ENCODE measurements at places on chromosomes 11 and 22.
A peak's percentile ranks its signal among the peaks of the same experiment; 100 is the strongest.

DNA sequence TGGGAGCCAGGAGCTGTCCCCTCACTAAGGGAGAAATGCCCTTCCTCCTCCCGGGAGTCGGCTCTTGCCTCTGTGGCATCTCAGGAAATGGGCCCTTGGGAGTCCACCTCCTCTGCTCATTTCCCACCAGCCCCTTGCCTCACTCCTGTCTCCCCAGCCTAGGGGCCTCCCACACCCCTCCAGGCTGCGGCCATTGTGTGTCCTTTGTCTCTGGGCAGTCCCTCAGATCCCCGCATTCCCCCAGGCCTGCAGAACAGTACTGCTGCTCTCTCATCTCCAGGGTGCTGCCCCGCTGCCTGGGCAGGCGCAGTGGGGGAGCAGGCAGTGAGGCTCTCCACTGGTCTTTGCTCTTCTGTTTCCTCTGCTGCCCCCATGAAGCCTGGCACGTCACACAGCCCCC, 25.0 kb downstream of the ADA2 start:
- DNase-seq, result no peak

DNA sequence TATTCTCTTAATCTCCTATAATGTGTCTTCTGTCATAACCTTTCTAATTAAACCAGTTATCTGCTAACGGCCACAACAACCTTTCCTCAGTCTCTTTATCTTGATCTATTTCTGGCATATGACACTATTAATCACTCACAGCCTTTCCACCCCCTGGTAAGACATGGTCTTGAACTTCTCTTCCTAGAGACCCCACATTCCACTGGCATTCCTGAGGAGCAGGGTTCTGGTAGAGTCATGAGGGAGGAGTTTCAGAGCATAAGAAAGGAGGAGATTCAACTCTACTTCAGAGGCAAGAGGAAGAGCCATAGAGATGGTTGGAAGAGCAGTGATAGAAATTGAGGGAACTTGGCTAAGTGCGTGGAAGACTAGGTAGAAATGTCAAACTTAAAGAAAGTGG, 325.6 kb downstream of the BLID start:
- no peak for DNase-seq

DNA sequence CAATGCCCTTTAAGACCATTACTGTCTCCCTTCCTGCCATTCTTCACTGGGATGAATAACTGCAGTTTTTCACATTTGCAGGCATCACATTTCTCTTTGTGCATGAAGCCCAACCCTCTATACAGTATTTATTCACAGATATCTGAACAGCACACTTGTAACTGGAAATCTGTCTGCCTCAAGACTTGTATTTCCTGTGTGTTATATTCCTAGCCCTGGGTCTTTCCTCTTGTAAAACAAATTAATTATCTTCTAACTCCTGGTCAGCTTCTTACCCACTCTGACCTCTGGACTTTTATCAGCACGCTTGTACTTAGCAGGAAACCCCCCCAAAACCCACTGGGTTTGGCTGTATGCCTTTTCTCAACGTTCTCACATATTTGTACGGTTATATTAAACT, 2.0 kb downstream of the CSRP3 start:
- no peak for DNase-seq

DNA sequence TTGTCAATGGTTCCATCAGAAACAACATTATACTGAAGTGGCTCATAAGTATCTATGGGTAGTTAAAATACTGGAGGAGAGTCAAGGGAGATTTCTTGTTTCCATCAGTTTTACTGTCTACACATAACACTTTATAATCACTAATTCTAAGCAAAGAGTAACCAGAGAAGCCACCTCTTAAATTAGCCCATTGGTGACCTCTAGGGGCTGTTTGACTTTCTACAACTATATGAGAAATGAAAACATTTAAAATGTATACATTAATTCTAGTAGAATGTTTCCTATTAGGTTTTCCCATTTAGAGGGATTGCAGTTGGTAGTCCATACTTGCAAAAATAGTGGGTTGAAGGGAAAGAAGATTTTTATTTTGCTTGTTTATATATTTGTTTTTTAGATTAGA, 504.3 kb downstream of the FAM181B start:
- DNase-seq, result peak; percentile 6

- no peak for DNase-seq
Measured at GRCh38 chr11:925158-925495, 543 bp upstream of the AP2A2 start.

DNA sequence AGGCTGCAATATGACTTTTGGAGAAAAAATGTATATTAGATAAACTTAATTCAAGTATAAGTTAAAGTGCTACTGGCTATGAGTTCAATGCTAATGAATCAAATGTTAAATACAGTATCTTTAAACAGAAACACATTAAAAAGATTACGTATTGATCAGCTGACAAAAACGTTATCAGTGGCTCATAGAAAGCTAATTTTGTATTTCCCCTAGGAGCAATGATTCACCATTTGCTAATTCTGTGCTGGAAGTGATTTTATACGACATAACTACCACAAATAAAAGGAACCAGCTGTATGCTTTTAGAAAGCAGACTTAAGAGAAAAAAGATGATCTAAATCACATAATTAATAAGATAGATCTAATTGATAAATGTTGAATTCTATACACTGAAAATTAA, 43.6 kb downstream of the MRE11 start:
- DNase-seq, result no peak

- DNase-seq, result no peak
Measured at GRCh38 chr11:13479688-13480087, 16.1 kb downstream of the PTH start.

DNA sequence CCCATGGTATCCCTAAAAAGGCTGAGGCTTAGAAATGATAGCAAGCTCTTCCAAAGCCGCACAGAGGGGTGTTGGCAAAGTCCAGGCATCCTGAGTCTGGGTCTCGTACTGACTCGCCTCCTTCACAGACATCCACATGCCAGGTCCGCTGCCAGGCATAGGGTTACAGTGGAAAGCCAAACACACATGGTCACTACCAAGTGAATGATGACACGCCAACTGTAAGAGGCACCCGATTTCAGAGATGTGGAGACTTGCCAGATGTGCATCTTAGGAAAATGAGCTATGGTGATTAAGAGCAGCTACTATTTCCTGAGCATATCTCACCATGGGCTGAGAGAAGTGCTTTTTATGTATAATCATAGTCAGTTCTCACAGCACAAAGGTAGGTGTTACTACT, 314.9 kb downstream of the MIAT start:
- no peak for DNase-seq

GRCh38 chr22:25334162-25334490, 114.7 kb downstream of the CRYBB2 start:
- DNase-seq, result peak; percentile 71

- peak; percentile 41 for DNase-seq
Measured at GRCh38 chr11:8717876-8718753, 35.5 kb downstream of the RPL27A start.

- no peak for DNase-seq
Measured at GRCh38 chr11:107830915-107831540, 27.6 kb downstream of the SLC35F2 start.

DNA sequence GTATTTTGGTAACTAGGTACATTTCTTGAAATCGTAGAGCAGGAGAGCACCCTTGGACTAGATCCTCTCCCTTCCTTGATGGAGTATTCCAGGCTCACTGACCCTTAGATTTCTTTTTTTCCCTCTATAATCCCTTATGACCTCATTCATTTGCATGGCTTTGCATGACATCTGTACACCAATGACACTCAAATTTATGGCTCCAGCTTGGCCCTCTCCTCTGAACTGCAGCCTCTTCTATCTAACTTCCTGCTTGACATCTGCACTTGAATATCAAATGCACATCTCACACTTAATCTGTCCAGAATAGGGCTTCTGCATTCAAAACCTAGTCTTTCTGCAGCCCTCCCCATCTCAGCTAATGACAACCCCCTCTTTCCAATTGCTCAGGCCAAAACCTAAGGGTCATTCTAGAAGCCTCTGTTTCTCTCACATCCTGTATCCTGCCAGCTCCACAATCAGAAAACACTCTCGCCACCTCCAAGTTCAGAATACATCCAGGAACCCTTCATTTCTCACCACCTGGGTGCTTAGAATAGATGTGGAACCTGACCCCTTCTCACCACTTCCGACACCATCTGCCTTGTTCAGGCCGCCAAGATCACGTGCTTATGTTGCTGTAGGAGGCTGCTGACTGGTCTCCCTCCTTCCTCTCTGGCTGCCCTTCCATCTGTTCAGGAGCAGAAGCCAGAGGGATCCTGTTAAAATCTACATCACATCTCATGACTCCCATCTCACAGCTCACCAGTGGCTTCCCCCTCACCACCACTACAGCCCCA, 138.9 kb upstream of the MTNR1B start:
- no peak for DNase-seq

- DNase-seq, result no peak
Measured at GRCh38 chr11:120589376-120589775, 77.8 kb downstream of the GRIK4 start.

GRCh38 chr11:100776212-100776896, 89.3 kb downstream of the ARHGAP42 start:
- DNase-seq, result no peak

DNA sequence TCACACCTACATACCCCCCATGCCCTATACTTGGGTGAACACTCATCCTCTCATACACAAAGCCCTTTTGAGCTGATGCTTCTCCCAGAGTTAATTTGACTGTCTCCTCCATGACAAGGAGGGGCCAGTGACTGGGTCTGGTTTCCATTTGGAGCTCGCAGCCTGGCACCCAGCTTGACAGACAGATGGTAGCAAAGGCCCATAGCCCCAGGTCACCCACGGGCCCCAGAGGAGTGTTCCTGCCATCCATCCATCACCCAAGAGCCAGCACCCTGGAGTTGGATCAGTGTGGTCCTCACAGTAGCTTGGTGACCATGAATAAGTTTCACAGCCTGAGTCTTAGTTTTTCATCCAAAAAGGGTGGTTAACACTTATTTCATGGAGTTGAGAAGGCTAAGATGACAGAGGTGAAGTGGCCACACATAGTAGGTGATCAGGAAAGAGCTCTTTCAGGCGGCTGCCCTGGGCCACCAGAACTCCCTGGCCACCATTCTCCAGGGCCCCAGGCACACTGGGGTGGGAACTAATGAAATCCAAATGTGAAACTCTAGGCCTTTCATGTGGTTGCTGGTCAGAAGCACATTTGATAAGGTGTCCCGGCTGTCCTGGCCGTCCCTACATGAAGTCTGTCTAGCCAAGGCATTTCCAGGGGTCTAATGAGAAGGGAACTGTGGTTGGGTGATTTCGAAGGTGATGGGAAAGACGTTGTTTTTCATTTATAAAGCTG, 42.4 kb downstream of the LIF start:
- no peak for DNase-seq

DNA sequence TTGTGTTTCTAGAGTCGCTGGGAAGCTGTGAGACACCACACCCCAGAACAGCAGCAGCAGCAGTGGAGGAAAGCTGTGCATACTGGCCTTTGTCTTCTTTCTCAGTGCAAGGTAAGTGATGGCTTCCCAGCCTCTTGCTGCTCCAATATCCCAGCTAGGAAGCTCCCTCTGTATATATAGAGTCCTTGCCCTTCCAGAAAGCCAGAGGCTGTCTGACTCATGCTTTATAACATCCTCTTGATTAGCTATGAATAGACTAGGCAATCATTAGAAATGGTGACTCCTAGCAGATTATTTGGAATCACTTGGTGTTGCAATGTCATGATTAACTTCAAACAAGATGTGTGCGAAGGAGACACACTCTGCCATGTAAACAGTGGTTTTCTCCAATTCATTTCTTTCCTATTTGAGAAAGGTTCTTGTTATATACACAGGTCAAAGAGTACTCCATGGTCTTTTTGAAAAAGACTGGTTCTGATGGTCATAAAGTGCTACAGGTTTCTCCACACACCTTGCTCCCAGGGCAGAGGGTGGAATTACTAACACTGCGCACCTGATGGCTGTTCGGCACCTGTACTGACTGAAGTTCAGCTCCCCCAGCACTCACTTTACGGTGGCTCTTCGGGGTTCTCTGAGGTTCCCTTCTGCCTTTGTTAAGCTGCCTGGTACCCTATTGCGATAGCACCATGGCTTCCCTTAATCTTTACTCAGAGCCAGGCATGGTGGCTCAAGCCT, at the start of gene MMP1:
TSS of gene MMP1 (minus strand) at position 149 of the 735 bp plus-strand sequence. CDS start at position 81, 68 bp downstream.
- no peak for DNase-seq

GRCh38 chr11:13663631-13664071, 4.8 kb upstream of the FAR1 start:
- DNase-seq, result no peak

DNA sequence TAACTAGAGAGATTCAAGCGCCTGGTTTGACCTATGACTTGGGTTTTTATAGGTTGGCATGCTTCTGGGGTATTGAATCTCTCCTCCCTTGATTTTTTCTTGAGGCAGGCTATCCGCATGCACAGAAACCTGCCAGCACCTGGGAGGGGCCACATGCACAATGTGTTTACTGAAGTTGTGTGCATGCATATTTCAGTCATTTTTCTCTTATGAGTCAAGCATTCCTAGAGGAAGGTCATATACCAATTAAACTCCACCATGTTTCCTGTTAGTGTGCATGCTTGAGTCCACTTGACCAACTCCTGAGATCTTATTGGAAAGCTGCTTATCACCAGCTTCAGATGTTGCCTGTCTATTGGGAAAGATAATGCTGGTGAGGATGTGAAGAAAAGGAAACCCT, 1718.4 kb downstream of the LRRC4C start:
- DNase-seq, result no peak

DNA sequence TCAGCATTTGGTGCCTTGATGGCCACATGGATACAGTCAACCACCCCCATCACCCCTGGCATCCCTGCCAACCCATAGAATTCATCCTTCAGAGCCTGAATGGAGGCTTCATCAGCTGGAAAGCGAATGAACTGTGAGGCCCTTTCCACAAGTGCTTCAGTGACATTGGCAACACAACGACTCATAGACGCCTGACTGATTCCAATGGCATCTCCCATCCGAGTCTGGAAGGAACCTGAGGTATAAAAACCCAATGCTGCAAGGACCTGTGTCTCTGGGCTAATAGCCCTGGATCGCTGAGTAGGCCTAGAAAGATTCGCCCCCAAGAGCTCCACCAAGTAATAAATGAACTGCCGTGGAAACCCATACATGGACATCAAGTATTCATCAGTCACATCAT, 1.3 kb downstream of the HARBI1 start:
- no peak for DNase-seq

GRCh38 chr22:39013942-39014722, at the start of gene APOBEC3C:
Gene APOBEC3C, plus strand, starts transcription at chr22:39014257. Its CDS starts 106 bp downstream, at chr22:39014363.
- DNase-seq, result peak; percentile 86

- DNase-seq, result no peak
Measured at GRCh38 chr22:29831958-29832357, 6.1 kb downstream of the ASCC2 start.

GRCh38 chr22:24134090-24134846, 47.0 kb upstream of the SUSD2 start:
- peak; percentile 92 for DNase-seq

GRCh38 chr11:47955061-47955755, 25.2 kb upstream of the PTPRJ start:
- DNase-seq, result peak; percentile 20

DNA sequence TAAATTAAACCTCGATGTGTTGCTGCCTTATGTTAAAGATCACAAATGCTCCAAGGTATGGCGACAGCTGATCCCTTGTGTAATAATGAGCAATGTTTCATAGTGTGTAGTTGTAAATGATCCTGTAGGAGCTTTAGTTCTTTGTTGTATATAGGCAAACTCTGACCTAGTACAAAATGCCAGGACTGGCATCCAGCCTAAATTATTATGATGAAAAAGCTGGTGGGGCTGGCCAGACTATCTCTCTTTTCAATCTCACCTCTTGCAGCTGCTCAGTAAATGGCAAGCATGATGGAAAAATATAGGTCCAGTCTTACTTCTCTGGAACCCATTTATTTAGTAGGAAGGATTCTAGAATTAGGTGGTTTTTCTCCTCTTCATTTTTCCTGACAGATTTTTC, 345.1 kb upstream of the C11orf87 start:
- no peak for DNase-seq

GRCh38 chr11:125162743-125163142, 1.8 kb upstream of the PKNOX2 start:
- DNase-seq, result no peak

- DNase-seq, result no peak
Measured at GRCh38 chr11:22597062-22597461, 28.6 kb downstream of the FANCF start.
